Activated T-cell treated with anti-CD3 and anti-CD28 coated beads, Interleukin-2, amount 50 U/mL, for 1 hour (primary cell): ENCODE measurements at places on chromosomes 12 and 14.

- DNase-seq: no peak
Measured at GRCh38 chr14:33250963-33251362, 312.3 kb downstream of the NPAS3 start.

- peak; percentile 79 for DNase-seq
Measured at GRCh38 chr14:100850841-100851585, 25.1 kb downstream of the MEG3 start.

DNA sequence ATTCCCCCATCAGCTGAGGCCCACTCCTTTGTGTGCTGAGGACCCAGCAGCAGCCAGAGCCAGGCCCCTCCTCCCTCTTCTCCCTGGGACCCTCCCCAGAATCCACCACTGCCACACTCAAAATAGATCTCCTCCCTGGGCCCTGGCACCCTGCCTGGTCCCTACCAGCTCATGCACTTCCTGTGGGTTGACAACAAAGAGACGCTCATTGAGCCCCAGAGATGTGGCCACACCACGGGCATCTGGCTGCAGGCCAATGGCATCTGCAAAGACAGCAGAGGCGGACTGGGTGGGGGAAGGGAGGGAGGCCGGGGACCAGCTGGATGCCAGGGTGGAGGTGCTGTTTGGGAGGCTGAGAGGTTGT lies 16.0 kb upstream of the ENDOU start:
- DNase-seq: peak; percentile 68

DNA sequence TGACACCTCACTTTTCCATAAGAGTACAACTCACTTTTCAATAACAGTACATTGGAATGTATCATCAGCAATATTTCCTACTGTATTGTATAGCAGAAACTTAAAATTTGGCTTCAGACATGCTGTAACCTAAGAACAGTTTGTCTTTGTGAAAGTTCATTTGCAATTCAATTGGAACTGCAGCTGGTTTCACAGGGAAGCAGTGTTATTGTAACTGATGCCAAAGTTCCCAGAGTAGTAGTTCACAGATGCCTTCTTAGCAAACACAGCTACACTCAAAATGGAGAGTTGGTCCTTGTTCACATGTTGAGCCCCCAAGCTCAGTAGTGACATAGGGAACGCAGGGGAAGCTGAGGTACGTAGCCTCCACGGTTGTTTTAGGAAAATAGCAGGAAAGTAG lies 23.3 kb downstream of the PPP1R36 start:
- no peak for DNase-seq

DNA sequence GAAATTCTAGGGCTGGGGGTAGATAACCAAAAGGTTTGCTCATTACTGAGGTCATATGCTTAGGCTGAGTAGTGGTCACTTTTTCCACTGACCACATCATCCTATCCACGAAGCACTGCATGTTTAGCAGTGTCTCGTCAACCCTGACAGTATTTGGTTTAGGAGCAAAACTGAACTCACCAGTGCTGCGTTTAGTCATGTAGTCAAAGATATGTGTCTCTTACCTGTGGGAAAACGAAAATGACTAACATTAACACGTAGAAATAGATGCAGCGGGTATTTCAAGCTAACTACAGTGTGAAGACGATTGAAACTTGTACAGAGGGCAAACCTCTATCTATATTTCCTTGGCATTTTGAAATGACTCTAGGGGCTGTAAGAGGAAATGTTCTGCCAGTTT lies 34.6 kb downstream of the MTHFD1 start:
- DNase-seq: no peak

DNA sequence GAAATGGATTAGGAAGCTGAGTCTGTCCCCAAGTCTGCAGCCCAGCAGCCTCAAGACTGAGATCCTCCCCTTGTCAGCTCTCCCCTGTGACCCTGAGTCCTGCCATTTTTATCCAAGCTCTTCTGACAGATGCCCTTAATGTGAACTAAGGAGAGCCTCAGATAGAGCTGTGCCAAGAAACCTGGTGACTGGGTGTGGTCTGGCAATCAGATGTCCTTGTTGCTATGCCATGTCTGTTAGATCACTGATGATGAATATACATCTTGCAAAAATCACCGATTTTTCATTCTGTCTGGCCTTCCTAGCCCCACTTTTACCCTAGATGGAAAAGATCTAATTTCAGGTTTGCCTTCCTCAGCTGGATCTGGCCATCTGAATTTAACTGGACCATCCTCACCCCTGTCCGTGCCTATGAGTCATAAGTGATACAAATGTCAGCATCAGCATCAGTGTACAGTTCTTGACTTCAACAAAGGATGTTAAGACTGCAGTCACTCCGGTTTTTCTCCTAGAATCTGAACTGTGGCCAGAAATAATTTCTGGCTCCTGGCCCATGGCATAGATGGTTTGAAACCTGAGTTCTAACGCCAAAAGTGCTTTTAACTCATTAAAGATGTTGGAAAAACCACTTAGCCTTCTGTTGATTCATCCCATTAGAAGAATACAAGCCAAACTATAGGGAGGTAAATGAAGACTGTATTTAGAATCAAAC lies 61.2 kb upstream of the GRIP1 start:
- DNase-seq: no peak

DNA sequence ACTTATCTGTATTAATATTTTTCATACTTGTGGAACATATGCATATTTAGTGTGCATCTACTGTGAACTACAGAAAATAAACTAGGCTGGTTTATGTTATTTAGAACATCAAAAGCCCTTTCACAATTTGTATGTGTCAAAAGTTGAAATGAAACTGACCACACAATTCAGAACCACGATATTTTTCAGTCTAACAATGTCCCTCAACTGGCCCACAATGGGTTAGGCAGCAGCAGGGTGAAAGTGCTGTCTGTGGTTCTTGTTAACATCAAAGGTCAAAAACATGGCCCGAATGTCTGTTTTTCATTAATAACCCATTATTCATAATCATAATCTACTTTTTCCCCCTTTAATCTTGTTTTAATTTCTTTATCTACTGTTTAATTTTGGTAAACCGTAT lies 559.9 kb upstream of the ATP2B1 start:
- no peak for DNase-seq

- DNase-seq: no peak
Measured at GRCh38 chr12:123071857-123072256, 79.0 kb downstream of the PITPNM2 start.

GRCh38 chr14:69490219-69490918 lies 5.8 kb downstream of the PLEKHD1 start:
- DNase-seq: no peak

DNA sequence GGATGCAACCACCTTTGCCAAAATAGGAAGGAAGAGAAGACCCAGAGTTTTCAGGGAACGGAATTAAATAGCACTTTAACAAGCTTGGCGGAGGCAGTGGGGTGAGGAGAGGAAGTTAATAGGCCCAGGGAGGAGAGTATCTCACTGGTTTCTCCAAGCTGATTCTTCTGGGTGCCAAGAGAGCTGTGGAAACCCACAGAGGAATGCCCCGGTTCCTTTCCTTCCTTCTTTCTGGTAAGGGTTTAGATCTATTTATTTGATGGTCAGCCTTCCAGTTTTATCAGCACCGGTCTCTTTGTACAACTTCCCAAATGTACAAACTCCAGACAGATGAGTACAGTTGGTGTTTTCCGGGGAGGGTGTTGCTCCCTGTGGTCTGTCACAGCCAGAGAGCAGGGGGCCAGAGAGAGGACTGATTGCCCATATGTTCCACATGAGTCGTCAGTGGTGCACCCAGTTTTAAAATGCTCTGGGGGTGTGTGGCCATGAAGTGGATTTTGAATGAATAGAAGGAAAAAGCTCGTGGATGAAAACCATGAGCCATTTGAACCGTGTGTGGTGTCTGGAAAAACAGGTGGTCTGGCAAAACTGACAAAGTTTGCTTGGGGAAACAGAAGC lies 26.6 kb downstream of the PRKCH start:
- DNase-seq: no peak

GRCh38 chr14:71365361-71365760 lies 458.1 kb downstream of the PCNX1 start:
- DNase-seq: no peak

DNA sequence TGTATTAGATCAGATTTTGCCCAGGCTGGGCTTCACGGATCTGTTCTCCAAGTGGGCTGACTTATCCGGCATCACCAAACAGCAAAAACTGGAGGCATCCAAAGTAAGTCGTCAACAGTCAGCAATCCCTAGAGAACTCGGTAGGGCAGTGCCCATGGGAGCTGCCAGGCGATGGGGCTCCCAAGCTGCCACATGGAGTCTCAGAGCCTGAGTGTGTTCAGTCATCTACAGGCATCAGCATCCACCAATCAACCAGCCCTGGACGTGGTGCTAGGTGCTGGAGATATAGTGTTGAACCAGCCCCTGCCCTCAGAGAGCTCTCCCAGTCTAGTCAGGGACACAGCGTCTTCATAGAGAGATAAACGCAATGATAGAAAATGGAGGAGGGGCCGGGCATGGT lies 6.9 kb downstream of the SERPINA4 start:
- no peak for DNase-seq
